ENCODE measurements at places on chromosomes 13 and 19.
A peak's percentile ranks its signal among the peaks of the same experiment; 100 is the strongest.

- DNase-seq, result no peak
Measured at GRCh38 chr19:16797876-16798275, 31.3 kb upstream of the SIN3B start.

GRCh38 chr19:29442910-29443309, 82.9 kb upstream of the VSTM2B start:
- no peak for DNase-seq

DNA sequence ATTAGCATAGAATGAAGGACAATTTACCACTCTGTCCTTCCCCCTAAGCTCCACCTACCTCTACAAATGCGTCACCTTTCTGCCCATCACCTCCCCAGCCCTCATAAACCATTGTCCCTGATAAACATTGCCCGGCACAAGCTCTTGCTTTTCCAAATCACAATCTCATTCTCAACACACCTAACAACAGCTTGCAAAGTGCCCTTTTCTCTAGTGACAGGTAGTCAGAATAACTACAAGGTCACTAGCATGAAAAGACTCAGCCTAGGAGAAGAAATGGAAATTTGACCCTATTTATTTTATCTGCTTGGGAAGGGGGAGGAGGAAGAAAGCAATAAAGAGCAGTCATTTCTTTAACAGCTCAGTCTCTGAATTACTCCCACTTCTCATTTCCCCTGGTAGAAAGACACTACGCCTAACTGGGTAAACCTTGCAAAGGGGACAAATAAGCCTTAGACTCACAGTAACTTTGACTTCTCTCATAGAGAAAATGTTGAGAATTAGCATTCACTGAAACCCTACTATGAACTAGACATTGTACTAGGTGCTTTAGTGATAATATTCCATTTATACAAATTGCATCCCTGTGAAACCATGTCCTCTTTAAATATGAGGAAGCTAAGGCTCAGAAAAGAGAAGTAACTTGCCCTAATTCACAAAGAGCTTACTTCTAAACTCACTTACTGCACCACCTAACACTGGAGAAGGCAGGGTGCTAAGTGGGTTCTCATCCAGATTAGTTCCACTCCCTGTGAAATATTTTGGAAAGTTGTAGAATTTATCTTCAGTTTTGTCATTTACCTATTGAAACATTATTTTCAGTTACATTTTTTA, 116.2 kb upstream of the FNDC3A start:
- no peak for DNase-seq

DNA sequence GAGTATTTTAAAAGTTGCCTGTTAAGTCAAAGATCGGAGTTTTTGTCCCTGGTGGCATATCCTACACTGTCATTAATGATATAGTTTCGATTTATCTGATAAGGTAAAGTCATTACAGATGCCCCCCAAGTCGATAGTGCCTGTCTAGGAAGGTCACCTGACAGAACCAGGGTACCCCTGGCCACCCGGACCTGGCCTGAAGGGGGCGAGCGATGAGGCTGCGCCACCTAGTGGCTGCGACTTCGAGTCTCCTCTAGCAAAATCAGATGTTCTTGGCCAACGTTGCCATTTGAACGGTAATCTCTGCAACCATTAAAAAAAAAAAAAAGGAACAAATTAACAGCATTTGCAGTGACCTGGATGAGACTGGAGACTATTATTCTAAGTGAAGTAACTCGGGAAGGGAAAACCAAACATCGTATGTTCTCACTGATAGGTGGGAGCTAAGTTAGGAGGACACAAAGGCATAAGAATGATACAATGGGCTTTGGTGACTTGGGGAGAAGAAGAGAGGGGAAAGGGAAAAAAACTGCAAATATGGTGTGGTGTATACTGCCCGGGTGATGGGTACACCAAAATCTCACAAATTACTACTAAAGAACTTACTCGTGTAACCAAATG, 565.1 kb downstream of the LIG4 start:
- DNase-seq, result peak; percentile 60

DNA sequence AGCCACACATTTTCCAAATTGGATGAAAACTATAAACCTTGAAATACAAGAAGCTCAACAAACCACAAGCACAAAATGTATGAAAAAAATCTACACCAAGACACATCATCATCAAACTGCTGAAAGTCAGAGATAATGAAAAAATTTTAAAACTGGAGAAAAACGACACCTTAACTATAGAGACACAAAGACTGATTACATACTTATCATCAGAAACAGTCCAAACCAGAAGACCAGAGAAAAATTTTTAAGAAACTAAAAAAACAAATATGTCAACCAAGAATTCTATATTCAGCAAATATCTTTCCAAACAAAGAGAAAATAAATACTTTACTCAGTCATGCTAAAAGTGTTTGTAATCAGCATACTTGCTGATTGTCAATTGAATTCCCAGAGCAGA, 8.5 kb upstream of the ZNF823 start:
- no peak for DNase-seq

GRCh38 chr13:98937911-98938381, 39.9 kb downstream of the DOCK9 start:
- no peak for DNase-seq

DNA sequence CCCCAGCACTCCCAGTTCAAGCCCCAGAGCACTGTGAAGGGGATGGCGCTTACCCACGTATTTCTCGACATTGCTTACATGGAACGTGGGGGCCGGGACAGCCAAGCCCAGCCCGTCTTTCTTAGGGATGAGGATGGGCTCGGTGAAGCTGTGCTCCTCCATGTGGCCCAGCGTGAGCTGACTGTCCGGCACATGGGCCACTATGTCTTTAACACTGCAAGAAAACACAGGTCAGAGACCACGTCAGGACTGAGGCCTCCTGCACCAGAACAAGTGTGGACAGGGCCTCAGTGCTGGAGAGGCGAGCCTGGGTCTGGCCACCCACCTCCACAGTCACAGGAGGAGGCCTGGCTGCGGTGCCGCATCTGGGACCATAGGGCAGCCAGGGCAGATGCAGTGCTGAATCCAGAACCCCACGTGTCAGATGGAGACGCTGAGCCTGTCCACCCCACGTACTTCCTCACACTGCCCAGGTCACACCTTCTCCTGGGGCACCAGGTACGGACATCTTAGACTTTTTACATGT, 125.2 kb downstream of the TUBA3C start:
- DNase-seq, result no peak

GRCh38 chr13:113448885-113449692, 4.2 kb downstream of the ADPRHL1 start:
- DNase-seq, result peak; percentile 85

DNA sequence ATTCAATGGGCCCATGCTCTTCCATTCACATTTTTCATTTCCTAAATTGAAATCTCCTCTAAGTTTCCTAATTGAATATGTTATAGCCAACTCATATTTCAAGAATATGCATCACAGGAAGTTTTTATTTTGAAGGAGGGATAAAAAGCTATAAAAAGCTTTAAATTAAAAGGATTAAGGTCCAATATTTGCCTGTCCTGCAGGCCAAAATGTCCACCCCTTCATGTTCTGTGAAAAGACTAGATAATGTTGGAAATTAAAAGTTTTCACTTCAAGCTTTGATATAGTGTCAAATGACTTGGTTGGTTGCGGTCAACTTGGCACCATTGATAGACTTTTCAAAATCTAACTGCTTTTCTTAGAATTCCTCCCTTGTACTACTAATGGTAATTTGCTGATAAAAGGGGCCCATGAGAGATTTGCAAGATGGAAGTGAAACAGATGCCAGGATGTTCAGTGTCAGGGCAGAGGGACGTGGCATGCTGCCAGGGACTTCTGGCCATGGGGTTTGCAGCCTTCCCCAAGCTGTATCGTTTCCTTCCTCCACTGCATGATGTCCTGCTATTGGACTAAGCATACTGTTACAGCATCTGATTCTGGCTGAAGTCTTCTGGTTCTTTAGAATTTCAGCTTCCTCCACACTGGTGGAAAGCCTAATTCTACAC, 547.3 kb upstream of the MIR17HG start:
- no peak for DNase-seq

DNA sequence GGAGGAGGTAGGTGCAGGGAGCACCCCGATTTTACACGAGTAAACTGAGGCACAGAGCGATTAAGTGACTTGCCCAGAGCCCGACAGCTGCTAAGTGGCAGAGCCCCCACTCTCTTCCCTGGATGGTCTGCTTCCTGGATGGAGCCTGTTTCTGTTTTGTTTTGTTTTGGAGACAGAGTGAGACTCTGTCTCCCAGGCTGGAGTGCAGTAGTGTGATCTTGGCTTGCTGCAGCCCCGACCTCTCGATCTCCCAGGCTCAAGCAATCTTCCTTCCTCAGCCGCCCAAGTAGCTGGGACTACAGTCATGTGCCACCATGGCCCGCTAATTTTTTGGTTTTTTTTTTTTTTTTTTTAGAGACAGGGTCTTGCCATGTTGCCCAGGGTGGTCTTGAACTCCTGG, 17.3 kb downstream of the BICRA start:
- DNase-seq, result no peak

- DNase-seq, result no peak
Measured at GRCh38 chr19:42249769-42250168, 5.2 kb downstream of the ERF start.

GRCh38 chr19:8831832-8832131, 322 bp downstream of the ZNF558 start:
- no peak for DNase-seq

- DNase-seq, result no peak
Measured at GRCh38 chr19:35011091-35011689, 11.1 kb downstream of the GRAMD1A start.

Data from NCI-H526 (cell line).